Bladder microvascular endothelial cell (primary cell): ENCODE measurements at places on chromosomes 7 and 10. TPM values are rescaled to one million over a fixed set of nuclear protein-coding genes. Genes with fewer than 3 reads are reported as not detected.

Gene AZGP1
- not detected in 2 replicates for total RNA-seq

Gene OR13A1
- total RNA-seq, result not detected in 2 replicates

Gene SLK
- 50.3 and 71.9 TPM in 2 replicates for total RNA-seq

Gene CUBN
- 1.3 and 14.9 TPM in 2 replicates for total RNA-seq

Gene CDHR1
- total RNA-seq, result under 0.01 and 0.13 TPM in 2 replicates

Gene CELF2
- 3.4 and 23.2 TPM in 2 replicates for total RNA-seq

Gene DNAJC12
- 0.65 and 3.9 TPM in 2 replicates for total RNA-seq

Gene DBNL
- total RNA-seq, result 82.6 and 159 TPM in 2 replicates

Gene TUBAL3
- under 0.01 and 0.25 TPM in 2 replicates for total RNA-seq

Gene AKR1C4
- total RNA-seq, result not detected in 2 replicates

Gene EDRF1
- total RNA-seq, result 11.0 and 22.8 TPM in 2 replicates

Gene PON3
- 0.31 and 0.65 TPM in 2 replicates for total RNA-seq

Gene ARHGAP22
- total RNA-seq, result 20.2 and 23.8 TPM in 2 replicates

Gene PAPOLB
- total RNA-seq, result 0.31 TPM in 1 of 2 replicates, not detected in the other

Gene ASAH2
- 0.31 and 0.49 TPM in 2 replicates for total RNA-seq

Gene CYP26C1
- total RNA-seq, result 1.1 and 2.1 TPM in 2 replicates

Gene HMX3
- 0.16 TPM in 1 of 2 replicates, not detected in the other for total RNA-seq
